ENCODE measurements at places on chromosomes 12 and 14. TPM values are rescaled to one million over a fixed set of nuclear protein-coding genes. Genes with fewer than 3 reads are reported as not detected.

- no peak for DNase-seq
- no peaks in the 10 kb centered on the region for H3K27me3 ChIP-seq
- H3K4me3 ChIP-seq: no peak overlapping the region
- no peaks in the 10 kb centered on the region for H3K36me3 ChIP-seq
- no peak overlapping the region for H3K27ac ChIP-seq
Measured at GRCh38 chr12:66010787-66011547, 119.6 kb downstream of the LLPH start.

The DLK1 gene
- not detected for total RNA-seq

DNA sequence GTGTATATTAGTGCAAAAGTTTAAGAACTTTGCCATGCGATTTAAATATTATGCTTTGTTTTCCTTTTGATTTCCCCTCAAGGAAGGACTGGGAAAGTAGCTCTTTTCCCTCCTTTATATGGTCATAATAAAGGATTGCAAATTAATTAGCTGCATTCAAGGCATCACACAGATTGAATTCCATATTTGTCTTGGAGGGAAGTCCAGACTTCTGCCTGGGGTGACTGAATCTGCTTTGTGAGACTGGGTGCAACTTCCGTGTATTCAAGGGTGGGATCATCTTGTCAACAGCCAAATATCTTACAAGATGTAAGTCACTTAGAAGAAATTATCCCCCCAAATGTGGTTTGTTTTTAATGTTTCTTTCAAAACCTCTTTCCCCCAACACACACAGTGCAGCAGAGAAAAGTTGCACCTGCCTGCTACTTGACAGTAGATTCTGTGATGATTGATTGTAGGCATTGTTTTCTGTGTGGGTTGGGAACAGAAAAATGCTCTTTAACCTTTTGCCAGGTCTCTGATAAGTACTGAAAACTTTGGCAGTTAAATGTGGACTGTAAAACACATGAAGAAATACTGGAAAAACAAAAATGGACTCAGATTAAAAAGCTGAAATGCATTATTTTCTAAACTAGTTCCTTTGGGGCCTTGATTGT is 28.4 kb downstream of the STK38L start:
- no peak overlapping the region for H3K4me3 ChIP-seq
- H3K36me3 ChIP-seq: no peaks in the 10 kb centered on the region
- no peak overlapping the region for H3K27ac ChIP-seq
- no peaks in the 10 kb centered on the region for H3K27me3 ChIP-seq
- no peak for DNase-seq

- no peak overlapping the region for H3K4me3 ChIP-seq
- no peak overlapping the region for H3K27ac ChIP-seq
- H3K36me3 ChIP-seq: no peaks in the 10 kb centered on the region
- DNase-seq: no peak
Measured at GRCh38 chr12:93093243-93093642, 164.1 kb upstream of the EEA1 start.

The ANKRD33 gene
- total RNA-seq: not detected

GRCh38 chr12:29907461-29907860 is 123.7 kb upstream of the TMTC1 start:
- no peak overlapping the region for H3K27ac ChIP-seq
- no peaks in the 10 kb centered on the region for H3K36me3 ChIP-seq
- no peak for DNase-seq
- H3K4me1 ChIP-seq: no peaks in the 10 kb centered on the region
- H3K4me3 ChIP-seq: no peak overlapping the region

The SPTLC2 gene
- 44.2 TPM for total RNA-seq

DNA sequence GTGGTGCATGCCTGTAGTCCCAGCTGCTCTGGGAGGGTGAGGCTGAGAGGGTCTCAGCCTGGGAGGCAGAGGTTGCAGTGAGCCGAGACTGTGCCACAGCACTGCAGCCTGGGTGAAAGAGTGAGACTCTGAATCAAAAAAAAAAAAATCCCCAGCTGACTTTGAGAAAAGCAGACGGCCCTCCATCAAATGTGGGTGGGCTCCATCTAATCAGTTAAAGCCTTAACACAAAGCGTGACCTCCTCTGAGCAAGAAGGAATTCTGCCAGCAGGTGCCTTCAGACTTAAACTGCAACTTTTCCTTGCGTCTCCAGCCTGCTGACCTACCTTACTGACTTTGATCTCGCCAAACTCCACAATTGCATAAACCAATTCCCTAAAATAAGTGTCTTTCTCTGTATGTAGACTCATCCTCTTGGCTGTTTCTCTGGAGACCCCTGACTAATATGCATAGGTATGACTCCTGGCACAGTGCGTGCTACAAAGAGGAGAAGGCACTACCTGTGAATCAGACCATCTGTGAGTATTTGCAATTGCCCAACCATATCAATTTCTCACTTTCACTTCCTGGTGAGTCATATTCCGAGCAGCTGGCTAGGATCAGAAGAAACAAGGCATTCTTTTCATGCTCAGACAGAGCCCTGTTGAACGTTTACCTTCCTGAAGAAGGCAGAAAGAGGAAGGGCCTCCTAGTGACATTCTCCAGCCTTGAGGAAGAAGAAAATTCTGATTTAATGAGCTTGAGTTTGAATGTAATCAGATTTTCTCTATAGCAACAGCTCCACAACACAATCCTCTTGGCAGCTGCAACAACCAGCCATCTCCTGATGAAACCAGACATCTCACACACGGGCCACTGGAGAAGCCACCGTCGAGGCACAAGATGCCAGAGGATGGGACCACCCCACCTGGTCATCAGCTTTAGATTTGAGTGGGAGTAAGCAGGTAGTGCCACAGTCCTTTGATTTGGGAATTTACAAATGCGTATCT is 54.3 kb downstream of the CLMN start:
- no peaks in the 10 kb centered on the region for H3K36me3 ChIP-seq
- DNase-seq: no peak
- H3K4me3 ChIP-seq: no peak overlapping the region

The FKBP11 gene
- total RNA-seq: 19.5 TPM

The LRRC43 gene
- not detected for total RNA-seq

- DNase-seq: no peak
- no peak overlapping the region for H3K4me3 ChIP-seq
- H3K4me1 ChIP-seq: no peaks in the 10 kb centered on the region
- H3K27me3 ChIP-seq: no peaks in the 10 kb centered on the region
Measured at GRCh38 chr12:101794574-101794973, 36.2 kb downstream of the GNPTAB start.

DNA sequence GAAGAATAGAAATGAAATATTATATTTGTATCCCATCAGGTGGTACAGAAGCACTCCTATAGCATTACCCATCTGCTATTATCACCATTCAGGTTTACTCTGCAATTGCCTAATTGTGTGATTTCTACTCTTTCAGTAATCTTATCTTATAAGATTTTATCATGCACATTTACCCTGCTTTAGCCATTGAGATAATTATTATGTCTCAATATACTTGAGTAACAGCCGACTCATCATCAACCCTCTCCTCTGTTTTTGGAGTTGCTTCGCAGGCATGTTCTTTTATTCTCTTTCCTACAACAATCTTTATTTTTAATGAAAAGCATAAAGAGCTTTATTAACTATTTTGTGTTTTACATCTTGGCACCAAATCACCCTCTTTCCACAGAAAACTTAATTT is 419.9 kb downstream of the LRIG3 start:
- H3K27me3 ChIP-seq: no peaks in the 10 kb centered on the region
- H3K4me3 ChIP-seq: no peak overlapping the region
- no peak for DNase-seq
- no peak overlapping the region for H3K27ac ChIP-seq

The RNU6-7 gene
- not detected for total RNA-seq

GRCh38 chr12:64840949-64841717 is 16.7 kb downstream of the TBC1D30 start:
- no peaks in the 10 kb centered on the region for H3K4me1 ChIP-seq
- H3K27me3 ChIP-seq: no peaks in the 10 kb centered on the region
- DNase-seq: no peak
- peaks cover 9% of the 10 kb centered on the region for H3K36me3 ChIP-seq
- H3K4me3 ChIP-seq: no peak overlapping the region
- no peak overlapping the region for H3K27ac ChIP-seq

The CCDC38 gene
- not detected for total RNA-seq

The DRAM1 gene
- 162 TPM for total RNA-seq

DNA sequence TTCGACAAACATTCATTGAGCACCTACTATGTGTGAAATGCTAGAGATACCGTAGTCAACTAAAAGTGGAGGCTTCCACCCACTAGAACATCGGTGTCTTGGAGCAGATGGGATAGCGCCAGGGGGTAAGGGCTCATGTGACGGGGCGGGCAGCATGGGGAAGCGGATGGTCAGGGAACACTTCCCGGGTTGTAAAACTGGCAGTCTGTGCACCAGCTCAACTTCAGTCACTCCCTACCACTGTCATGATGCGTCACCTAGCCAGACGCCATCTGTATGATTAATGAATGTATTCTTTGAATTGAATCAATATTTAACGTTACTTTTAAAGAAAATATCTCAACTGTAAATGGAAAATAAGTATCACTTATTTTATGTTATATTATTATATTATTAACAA is 93.5 kb downstream of the PIWIL1 start:
- no peaks in the 10 kb centered on the region for H3K36me3 ChIP-seq
- H3K4me1 ChIP-seq: no peaks in the 10 kb centered on the region
- no peak for DNase-seq
- no peak overlapping the region for H3K4me3 ChIP-seq
- no peak overlapping the region for H3K27ac ChIP-seq

The FSCB gene
- total RNA-seq: not detected

- H3K36me3 ChIP-seq: no peaks in the 10 kb centered on the region
- peaks cover 25% of the 10 kb centered on the region for H3K27me3 ChIP-seq
- H3K4me1 ChIP-seq: no peaks in the 10 kb centered on the region
Measured at GRCh38 chr12:52606096-52606495, 4.8 kb upstream of the KRT72 start.

DNA sequence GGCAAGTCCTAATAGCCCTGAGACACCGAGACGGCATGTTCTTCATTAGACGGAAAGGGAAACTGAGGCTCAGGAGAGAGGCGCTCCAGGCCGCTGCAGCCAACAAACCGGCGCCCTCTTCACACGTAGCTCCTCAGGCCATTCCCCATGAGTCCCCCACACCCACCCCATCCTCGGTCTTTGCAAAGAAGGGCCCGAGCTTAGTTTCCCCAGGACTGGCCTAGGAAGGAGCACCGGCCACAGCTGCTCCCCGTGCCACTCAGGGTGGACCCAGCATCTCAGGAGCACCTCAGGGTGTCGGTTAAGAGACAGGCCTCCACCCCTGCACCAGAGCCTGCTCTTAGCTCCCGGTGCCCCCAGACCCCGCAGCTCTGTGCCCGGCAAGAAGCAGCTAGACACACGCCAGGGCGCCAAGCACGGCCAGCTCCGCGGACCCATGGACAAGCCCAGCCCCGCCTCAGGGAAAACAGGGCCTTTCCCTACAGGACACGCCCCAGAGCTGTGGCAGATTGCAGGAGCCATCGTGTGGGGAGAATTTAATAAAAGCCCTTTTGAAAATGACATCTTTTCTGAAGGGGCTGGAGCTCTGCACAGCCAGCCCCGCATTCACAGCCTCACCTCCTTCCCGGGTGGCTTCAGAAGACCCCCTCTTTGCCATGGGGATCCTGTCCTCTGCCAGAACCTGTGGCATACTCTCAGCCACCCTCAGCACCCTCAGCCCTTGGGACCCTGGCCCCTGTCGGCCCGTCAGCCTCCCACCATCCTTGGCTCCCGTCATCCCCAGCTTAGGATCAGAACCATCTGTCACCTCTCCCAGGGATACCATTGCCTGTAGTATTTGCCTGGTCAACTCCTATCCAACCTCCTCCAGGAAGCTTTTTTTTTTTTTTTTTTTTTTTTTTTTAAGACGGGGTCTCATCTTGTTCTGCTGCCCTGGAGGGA is 59.7 kb downstream of the LGMN start:
- peak; percentile 63 for DNase-seq
- H3K27ac ChIP-seq: no peak overlapping the region
- H3K4me3 ChIP-seq: peak overlapping the region; percentile 44
- H3K27me3 ChIP-seq: no peaks in the 10 kb centered on the region

DNA sequence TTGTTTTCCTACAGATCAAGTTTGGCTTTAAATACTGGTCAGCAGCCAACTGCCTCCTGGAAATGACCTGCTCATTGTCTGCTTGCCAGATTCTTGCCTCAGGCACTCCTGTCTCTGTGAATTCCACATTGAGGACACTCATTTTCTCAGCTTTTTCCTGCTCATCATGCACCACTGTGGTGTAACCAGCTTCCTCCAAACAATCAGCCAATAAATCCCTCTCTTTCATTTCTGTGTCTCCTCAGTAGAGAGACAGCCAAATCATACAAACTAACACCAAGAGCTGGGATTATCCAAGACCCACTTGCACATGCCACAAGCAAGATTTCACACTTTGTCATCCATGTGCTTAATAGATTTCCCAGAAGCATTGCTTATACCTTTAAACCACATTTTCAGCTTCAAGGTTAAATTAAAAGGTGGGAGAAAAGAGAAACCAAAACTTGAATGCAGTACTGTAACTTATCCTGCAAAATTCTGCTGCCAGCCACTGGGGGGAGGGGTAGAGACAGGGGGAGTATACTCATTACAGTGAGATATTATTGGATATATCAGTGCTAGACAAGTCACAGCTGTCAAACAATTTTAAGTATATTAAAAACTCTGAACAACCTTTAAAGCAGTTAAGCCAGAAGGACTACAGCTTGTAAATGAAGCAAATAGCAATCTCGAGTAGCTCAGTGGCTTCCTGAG is 105.0 kb downstream of the PPP2R5E start:
- no peaks in the 10 kb centered on the region for H3K36me3 ChIP-seq
- peak overlapping the region; percentile 73 for H3K27ac ChIP-seq
- H3K4me1 ChIP-seq: peaks cover 46% of the 10 kb centered on the region
- H3K27me3 ChIP-seq: no peaks in the 10 kb centered on the region

The NELL2 gene
- 1.6 TPM for total RNA-seq

DNA sequence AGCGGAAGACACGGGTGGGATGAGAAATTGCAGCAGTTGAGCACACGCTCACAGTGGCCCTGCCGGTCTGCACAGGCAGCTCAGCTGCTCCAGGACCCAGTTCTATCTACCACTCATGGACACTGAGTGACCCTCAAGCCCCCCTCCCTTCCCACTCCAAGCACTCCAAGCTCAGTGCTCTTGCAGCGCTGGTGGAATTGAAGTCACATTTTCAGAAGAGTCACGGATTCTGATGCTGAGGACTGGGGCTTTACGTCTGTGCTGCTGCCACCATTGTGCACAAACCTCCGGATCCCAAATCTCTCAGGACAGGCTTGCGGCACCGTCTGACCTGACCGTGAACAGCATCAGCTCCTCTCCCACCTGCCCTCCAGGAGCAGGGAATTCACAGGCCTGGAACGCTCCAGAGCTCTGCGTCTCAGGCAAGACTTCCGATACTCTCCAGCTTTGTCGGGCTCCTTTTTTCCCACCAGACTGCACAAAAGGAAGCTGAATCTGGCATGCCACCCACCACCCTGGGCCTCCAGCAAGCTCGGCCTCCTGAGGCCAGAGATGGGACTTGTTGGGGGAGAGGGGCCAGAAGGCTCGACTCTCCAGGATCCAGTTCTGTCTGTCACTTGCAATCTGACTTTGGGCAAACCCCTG is 213.1 kb upstream of the RTL1 start:
- no peaks in the 10 kb centered on the region for H3K4me1 ChIP-seq
- no peak for DNase-seq
- no peak overlapping the region for H3K27ac ChIP-seq
- no peaks in the 10 kb centered on the region for H3K36me3 ChIP-seq
